ENCODE measurements at places on chromosomes 7 and 10. TPM values are rescaled to one million over a fixed set of nuclear protein-coding genes. Genes with fewer than 3 reads are reported as not detected.
A peak's percentile ranks its signal among the peaks of the same experiment; 100 is the strongest.

GTF2IRD1 gene
- 30.5 TPM for total RNA-seq

GRCh38 chr7:98870121-98870651 is 372 bp upstream of the TMEM130 start:
- peak; percentile 74 for DNase-seq

GRCh38 chr7:45203936-45204445 is 46.4 kb downstream of the RAMP3 start:
- DNase-seq = peak; percentile 19

ANKRD61 gene
- total RNA-seq = not detected

TCAF2 gene
- 4.4 TPM for total RNA-seq

GRCh38 chr7:22138106-22138505 is 192.4 kb upstream of the CDCA7L start:
- DNase-seq = no peak

- DNase-seq = no peak
These were observed 5.9 kb downstream of the PPP1R3A start for GRCh38 chr7:113912876-113913275.

- no peak for DNase-seq
These were observed 30.8 kb downstream of the CHCHD3 start for GRCh38 chr7:133051066-133051465.

GPR26 gene
- not detected for total RNA-seq

DNA sequence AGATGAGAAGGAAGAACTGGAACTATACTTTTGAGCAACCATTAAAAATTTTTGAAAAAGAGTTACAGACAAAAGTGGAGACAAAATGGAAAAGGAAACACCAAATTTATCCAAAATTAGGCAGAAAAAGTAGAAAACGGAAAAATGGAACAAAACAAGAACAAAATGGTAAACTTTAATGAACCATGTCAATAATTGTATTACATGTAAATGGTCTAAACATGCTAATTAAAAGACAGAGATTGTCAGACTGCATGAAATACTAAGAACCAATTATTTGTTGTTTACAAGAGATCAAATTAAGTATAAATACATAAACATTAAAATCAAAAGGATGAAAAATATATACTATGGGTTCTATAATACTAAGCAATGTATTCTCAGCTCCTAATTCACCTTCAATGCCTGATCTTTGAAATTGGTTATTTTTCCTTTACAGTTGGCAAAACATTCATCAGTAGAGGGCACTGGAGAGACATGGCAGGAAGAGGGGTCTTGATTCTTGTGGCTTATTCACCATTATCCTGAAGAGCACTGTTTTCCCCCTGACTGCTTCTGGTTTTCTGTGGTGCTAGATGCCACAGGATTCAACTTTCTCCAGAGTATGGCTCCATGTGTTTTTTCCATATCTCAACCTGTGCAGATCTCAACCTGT is 124.9 kb downstream of the ELFN1 start:
- no peak for DNase-seq

DNA sequence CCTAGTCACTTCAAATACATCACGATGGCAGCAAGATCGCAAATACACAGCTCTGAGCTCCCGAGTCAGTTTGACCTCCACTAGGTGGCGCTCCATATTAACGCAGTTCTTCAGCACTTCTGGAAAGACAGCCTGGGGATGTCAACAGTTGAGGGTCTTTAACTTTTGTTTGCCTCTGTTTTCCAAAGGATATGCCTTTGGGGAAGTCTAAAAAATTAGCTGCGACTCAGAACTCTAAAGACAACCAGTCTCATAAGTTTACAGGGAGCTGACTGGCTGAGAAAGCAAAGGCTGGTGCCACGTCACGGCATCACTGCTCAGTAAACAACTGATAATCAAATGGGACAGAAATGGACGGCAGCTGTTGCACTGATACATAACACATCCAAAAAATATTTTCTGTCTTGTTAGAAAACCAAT is 458.8 kb downstream of the SORCS1 start:
- no peak for DNase-seq

DNA sequence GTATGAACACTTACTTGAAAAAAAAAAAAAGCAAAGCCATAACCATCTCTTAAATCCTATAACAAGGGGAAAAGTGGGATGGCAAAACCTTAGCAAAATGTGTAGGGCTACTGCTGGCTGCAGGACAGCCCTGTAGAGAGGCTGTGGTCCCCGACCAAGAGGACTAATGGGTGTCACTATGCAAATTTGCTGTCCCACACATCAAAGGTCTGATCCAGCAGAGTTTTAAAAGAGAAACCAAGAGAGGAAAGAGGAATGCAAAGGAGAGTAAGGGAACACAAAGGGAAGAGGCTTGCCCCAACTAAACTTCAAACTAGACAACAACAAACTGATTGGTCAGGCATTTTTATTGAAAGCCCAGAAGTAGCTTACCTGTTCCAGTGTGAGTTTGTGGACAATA is 3.1 kb upstream of the ZNRF2 start:
- DNase-seq = no peak

DNAH11 gene
- 3.4 TPM for total RNA-seq

PNLIPRP1 gene
- not detected for total RNA-seq

GRCh38 chr7:155737590-155737989 is 74.7 kb downstream of the SHH start:
- DNase-seq = no peak

DNA sequence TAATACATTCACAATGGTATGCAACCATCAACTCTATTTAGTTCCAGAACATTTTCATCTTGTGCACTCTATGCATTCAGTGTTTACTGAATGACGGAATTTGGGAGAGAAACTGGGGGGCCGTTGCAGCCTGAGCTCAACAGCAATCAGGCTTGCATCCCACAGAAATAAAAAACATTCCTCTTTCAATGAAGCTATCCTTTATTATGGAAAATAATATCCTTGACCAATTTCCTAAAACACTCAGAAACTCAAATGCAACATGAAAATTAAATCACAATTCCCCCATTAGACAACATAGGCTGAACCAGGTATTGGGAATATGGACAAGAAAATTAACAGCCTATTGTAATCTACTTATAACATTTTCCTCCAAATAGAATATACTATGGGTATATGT is 6.3 kb upstream of the EXOC4 start:
- DNase-seq = no peak
